ENCODE measurements at places on chromosomes 6 and 20.

- DNase-seq = no peak
Observed at GRCh38 chr6:50846144-50846851, 27.6 kb downstream of the TFAP2B start.

DNA sequence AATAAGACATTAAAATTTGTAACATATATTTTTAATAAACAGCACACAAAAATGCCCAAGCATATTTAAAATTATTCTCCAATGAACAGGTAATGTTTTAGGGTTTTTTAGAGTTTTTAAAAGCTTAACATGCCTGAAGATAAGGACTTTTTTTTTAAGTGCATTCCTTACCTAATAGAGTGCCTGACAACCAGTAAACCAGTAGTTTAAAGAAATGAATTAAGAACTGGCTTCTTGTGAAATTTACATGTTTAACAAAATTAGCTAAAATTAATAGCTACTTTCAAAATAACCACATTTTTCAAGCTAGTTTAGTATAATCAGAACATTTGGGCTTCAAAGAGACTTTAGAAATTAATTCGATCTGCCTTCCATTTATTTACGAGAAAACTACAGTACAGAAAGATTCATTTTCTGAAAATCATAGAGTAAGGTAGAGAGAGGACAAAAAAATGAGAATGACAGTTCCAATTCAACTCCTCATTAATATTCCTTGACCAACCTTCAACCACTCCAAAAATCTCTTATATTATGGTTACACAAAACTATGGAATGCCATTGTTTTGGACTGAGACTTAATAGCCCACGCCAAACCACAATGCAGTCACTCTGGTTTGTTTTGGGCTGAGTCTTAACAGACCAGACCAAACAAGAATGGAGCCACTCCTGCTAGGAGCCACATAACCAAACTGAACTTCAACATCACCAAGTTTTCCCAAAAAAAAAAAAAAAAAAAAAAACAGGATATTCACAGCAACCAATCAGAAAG is 5.7 kb upstream of the PLN start:
- DNase-seq = no peak

- DNase-seq = no peak
Observed at GRCh38 chr20:52481443-52481842, 289.9 kb upstream of the ZFP64 start.

- DNase-seq = no peak
Observed at GRCh38 chr6:120096696-120097260, 747.2 kb upstream of the MAN1A1 start.

DNA sequence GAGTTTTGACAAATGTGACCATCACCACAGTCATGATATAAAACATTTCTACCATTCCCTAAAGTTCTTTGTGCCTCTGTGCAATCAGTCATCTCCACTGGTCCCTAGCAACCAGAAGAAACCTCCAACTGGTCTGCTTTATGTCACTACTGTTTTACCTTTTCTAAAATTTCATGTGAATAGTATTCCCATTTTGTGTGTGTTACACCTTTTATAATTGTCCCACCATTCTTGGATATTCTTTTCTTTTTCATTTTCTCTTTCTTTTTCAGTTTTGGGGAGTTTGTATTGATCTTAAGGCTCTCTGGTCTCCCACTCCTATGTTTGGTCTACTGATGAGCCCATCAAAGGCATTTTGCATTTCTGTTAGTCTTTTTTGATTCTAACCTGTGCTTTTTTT is 95.4 kb downstream of the NCOA3 start:
- DNase-seq = no peak

DNA sequence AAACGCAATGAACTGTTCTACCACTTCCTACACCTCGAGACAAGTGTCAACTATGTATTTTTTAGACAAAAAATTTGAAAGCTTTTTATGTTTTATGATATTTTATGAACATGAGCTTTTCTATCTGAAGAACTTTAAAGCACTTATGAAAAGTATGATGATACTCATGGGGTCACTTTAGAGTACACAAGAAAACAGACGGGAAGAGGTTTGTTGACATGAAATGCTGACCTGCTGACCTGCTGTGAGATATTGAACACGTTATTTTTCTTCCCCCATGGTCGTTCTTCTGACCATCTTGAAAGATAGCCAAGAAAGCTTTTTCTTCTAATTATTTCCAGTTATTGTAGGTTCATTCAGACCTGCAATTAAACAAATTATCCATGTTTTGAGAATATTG is 63.1 kb downstream of the PLEKHG1 start:
- no peak for DNase-seq

DNA sequence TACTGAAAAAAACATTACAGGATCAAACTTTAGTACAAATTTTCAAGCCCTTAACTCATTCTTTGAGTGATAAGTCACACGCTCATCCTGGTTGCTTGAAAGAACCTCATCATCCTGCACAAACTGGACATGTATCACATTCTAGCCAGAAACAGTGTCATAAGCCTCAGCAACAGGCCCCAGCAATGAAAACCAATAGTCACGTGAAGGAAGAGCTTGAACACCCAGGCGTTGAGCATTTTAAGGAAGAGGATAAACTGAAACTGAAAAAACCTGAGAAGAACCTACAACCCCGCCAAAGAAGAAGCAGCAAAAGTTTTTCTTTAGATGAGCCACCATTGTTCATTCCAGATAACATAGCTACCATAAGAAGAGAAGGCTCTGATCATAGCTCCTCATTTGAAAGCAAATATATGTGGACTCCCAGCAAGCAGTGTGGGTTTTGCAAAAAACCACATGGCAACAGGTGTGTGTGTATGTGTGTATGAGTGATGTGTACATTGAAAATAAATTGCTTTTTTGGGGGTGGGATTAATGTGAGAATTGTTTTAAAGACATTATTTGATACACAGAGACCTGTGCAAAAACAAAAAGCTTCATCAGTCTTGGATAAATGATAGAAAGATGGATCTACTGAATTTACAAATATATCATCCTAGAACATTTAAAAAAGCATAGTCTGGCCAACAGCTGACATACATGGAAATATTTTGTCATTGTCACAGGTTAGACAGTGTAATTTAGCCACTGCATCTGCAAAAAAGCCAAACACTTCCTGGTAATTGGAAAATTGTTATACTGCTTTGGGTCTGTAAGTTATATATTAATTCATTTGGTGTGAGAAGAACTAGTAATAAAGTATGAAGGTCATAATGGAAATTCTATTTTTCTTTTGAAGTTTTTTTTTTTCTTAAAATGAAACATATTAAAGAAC is 50.1 kb downstream of the PHF3 start:
- no peak for DNase-seq

DNA sequence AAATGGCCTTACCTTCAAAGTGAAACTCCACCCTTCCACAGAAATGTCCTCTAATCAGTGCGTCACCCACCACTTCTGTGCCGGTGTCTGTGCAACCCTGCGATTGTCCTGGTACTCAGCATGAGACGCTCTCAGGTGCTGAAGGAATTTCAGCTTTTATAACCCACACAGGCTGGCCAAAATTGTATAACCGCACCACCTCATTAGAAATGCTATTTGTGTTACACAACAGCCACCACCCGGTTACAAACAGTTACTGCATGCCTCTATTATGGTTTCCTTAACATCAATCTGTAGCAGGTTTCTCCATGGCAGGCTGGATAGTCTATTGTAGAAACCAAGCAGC is 51.5 kb downstream of the SLC23A2 start:
- DNase-seq = no peak

GRCh38 chr6:4931530-4932227 is 72.2 kb downstream of the RPP40 start:
- no peak for DNase-seq

- no peak for DNase-seq
Observed at GRCh38 chr20:47466704-47467459, 34.8 kb upstream of the NCOA3 start.

DNA sequence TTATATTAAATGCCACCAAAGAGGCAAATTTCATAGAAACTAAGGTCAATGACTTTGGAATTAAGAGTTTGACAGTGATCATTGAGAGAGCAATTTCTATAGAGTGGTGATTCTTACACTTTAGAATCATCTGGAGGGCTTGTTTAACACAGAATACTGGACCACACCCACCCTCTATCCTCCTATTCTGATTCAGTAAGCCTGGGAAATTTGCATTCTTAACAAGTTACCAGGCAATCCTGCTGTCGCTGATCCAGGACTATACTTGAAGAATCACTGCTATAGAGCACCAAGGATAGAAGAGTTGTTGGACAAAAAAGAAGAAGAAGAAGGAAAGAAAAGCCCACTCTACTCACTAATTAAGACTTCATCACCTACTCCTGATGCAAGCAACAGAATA is 21.3 kb upstream of the TBX18 start:
- no peak for DNase-seq

- DNase-seq = no peak
Observed at GRCh38 chr6:139014945-139015344, 13.6 kb upstream of the ABRACL start.

DNA sequence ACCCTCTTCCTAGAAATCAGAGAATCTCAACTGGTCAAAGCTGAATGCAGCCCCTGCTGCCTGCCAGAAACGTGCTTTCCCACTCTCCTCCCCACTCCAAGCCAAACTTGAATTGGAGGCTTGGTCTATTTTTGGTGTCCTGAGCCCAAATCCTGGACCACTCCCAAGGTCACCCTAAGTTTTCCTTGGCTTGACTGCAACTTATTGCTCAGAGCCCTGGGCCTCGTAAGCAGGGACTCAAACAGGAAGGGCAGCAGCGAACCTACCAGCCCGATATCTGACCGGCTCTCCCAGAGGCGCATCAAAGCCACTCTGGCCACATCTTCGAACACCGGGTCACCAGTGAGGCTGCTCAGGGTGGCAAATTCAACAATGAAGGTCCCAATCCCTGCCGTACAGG is 12.7 kb downstream of the EDEM2 start:
- no peak for DNase-seq

- no peak for DNase-seq
Observed at GRCh38 chr6:30819297-30819917, 64.9 kb upstream of the DDR1 start.

GRCh38 chr6:94130478-94130877 is 711.1 kb upstream of the EPHA7 start:
- DNase-seq = no peak

All from effector memory CD4-positive, alpha-beta T cell (primary cell).